ENCODE measurements at places on chromosomes 3 and 15. TPM values are rescaled to one million over a fixed set of nuclear protein-coding genes. Genes with fewer than 3 reads are reported as not detected.

CSPG5 gene
- 2.7 TPM for polyA plus RNA-seq

SKOR1 gene
- 0.03 TPM for polyA plus RNA-seq

SPSB4 gene
- polyA plus RNA-seq: 17.6 TPM

GRCh38 chr3:64987726-64988125 is 299.9 kb upstream of the ADAMTS9 start:
- H3K27me3 ChIP-seq: no peaks in the 10 kb centered on the region
- no peaks in the 10 kb centered on the region for H3K4me1 ChIP-seq
- no peak overlapping the region for H3K27ac ChIP-seq
- H3K4me3 ChIP-seq: no peak overlapping the region
- DNase-seq: no peak
- H3K36me3 ChIP-seq: no peaks in the 10 kb centered on the region

BFSP2 gene
- not detected for polyA plus RNA-seq

FAM174B gene
- 10.1 TPM for polyA plus RNA-seq

- no peaks in the 10 kb centered on the region for H3K4me1 ChIP-seq
- no peak overlapping the region for H3K4me3 ChIP-seq
- no peaks in the 10 kb centered on the region for H3K27me3 ChIP-seq
- no peak for DNase-seq
Observed at GRCh38 chr3:15450438-15451215, 23.2 kb downstream of the EAF1 start.

DNA sequence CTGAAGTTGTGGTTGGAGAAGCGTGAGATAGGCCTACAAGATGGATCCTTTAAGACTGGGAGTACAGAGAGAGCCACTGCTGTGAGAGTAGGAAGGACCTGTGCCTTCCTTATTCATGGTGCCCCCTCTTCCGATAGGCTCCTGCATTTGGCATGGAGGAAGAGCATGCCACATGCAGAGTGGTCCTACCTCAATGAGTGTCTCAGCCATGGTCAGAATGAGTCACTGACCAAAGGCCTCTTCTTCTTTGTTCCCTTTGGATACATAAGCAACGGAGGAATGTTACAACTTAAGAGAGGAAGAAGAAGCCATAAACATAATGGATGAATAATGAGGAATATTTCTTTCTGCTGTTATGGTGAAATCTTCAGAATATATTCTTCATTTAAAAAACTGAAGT is 681.2 kb upstream of the GRM7 start:
- no peak for DNase-seq
- no peak overlapping the region for H3K27ac ChIP-seq
- no peaks in the 10 kb centered on the region for H3K4me1 ChIP-seq
- H3K4me3 ChIP-seq: no peak overlapping the region
- no peaks in the 10 kb centered on the region for H3K27me3 ChIP-seq

- no peaks in the 10 kb centered on the region for H3K27me3 ChIP-seq
- H3K27ac ChIP-seq: no peak overlapping the region
- peaks cover 3% of the 10 kb centered on the region for H3K4me1 ChIP-seq
- no peak overlapping the region for H3K4me3 ChIP-seq
- H3K36me3 ChIP-seq: no peaks in the 10 kb centered on the region
- DNase-seq: no peak
Observed at GRCh38 chr3:67774676-67775075, 120.3 kb upstream of the SUCLG2 start.

DNA sequence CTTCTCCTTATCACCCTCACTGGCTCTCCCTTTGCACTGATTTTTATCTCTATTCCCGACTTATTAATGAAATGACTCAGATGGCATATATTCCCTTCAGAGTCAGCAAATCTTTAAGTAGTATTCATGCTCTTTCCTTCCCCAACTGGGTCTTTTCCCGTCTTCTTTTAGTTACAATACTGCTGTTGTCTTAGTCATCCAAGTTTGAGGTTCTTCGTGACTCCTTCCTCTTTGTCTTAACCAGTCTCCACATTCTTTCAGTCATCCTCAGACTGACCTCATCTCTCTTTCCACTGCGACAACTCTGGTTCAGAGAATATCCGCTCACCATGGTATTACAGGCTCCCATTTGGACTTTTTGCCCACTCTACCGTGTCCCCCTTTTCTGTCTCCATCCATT is 12.4 kb downstream of the WDR5B start:
- no peak overlapping the region for H3K4me3 ChIP-seq
- no peaks in the 10 kb centered on the region for H3K27me3 ChIP-seq
- no peak overlapping the region for H3K27ac ChIP-seq
- DNase-seq: no peak
- H3K4me1 ChIP-seq: no peaks in the 10 kb centered on the region
- H3K36me3 ChIP-seq: peaks cover 25% of the 10 kb centered on the region

GRCh38 chr3:139187154-139187553 is 142.5 kb upstream of the PRR23C start:
- no peaks in the 10 kb centered on the region for H3K4me1 ChIP-seq
- DNase-seq: no peak
- no peak overlapping the region for H3K4me3 ChIP-seq

- H3K36me3 ChIP-seq: no peaks in the 10 kb centered on the region
- H3K4me3 ChIP-seq: no peak overlapping the region
- H3K27ac ChIP-seq: no peak overlapping the region
- DNase-seq: no peak
- H3K27me3 ChIP-seq: no peaks in the 10 kb centered on the region
Observed at GRCh38 chr3:184985586-184985985, 167.3 kb downstream of the C3orf70 start.

GRCh38 chr15:59501597-59501996 is 63.6 kb downstream of the FAM81A start:
- H3K27me3 ChIP-seq: no peaks in the 10 kb centered on the region
- H3K27ac ChIP-seq: no peak overlapping the region
- H3K36me3 ChIP-seq: no peaks in the 10 kb centered on the region
- peak; percentile 63 for DNase-seq
- H3K4me3 ChIP-seq: no peak overlapping the region

CACNA2D2 gene
- 24.9 TPM for polyA plus RNA-seq

GOLGA6L4 gene
- 0.53 TPM for polyA plus RNA-seq

DNA sequence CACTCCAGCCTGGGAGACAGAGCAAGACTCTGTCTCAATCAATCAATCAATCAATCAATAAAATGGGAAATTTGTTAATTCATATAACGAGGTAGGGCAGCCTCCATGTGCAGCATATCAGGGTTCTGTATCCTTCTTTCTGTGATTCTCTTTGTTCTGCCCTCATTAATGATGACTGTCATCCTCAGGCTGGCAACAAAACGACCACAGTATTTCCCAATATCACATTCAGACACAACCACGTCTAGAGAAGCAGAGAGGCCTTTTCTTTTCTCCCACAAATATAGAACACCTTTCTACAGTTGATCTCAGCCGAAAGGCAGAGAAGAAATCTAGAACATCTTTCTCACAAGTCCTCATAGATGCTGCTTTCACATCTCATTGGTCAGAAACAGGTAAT is 11.2 kb downstream of the CEP19 start:
- H3K36me3 ChIP-seq: no peaks in the 10 kb centered on the region
- H3K4me3 ChIP-seq: no peak overlapping the region
- H3K27ac ChIP-seq: no peak overlapping the region
- no peaks in the 10 kb centered on the region for H3K27me3 ChIP-seq

DNA sequence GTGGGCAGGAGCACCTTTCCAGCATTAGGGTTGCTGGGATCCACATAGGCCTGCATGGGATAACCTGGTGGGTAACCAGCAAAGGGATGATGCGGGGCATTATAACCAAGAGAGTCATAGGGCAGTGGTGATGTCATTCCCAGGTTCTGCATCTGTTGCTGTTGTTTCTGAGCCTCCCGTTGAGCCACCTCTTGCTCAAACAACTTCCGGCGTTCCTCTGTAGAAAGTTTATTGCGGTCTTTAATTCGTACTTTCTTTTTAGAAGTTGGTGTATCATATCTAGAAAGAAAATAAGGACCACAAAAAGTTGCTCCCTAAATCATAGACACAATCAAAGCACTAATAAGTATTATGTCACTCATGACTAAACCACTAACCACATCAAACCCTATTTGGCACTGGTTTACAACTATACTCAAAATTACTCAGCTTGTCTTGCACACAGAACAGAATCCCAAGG is 77.8 kb downstream of the NBEAL2 start:
- H3K27ac ChIP-seq: no peak overlapping the region
- DNase-seq: no peak
- H3K36me3 ChIP-seq: peaks cover 5% of the 10 kb centered on the region
- no peaks in the 10 kb centered on the region for H3K27me3 ChIP-seq
- no peak overlapping the region for H3K4me3 ChIP-seq
- no peaks in the 10 kb centered on the region for H3K4me1 ChIP-seq

DNA sequence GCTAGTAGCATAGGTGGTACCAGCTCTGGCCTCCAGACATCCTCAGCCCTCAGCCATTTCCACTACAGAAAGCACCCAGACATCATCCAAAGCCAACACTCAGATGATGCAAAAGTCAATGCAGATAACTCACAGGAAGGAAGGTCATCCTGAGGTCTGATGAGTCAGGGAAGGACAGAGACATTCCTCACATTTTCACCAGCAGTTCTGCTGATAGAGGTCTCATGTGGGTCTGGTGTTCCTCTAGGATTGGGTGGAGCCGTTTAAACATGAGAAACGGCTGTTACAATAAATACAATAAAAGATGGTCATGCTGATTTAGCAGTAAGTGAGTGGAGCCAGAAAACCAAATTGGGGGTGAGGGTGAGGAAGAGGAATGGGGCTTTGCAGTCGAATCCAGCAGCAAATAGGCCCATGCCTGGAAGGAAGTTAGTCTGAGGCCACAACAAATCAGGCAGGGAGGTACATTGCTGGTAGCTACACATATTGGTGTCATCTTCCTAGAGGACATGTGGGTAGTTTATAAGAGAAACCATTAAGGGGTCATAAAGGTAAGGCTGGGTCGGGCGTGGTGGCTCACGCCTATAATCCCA is 33.3 kb upstream of the FLNB start:
- H3K36me3 ChIP-seq: no peaks in the 10 kb centered on the region
- H3K4me3 ChIP-seq: no peak overlapping the region
- H3K27me3 ChIP-seq: no peaks in the 10 kb centered on the region
- H3K4me1 ChIP-seq: no peaks in the 10 kb centered on the region
- DNase-seq: no peak

- H3K4me3 ChIP-seq: no peak overlapping the region
- H3K36me3 ChIP-seq: no peaks in the 10 kb centered on the region
- DNase-seq: no peak
- no peaks in the 10 kb centered on the region for H3K27me3 ChIP-seq
- H3K4me1 ChIP-seq: no peaks in the 10 kb centered on the region
Observed at GRCh38 chr3:26960382-26960781, 337.8 kb downstream of the LRRC3B start.

GRCh38 chr3:158794936-158795518 is 6.8 kb upstream of the MFSD1 start:
- no peaks in the 10 kb centered on the region for H3K27me3 ChIP-seq
- H3K36me3 ChIP-seq: no peaks in the 10 kb centered on the region
- DNase-seq: no peak
- H3K4me1 ChIP-seq: no peaks in the 10 kb centered on the region
- H3K4me3 ChIP-seq: no peak overlapping the region

GRCh38 chr15:70025413-70026296 is 72.1 kb downstream of the TLE3 start:
- H3K36me3 ChIP-seq: no peaks in the 10 kb centered on the region
- H3K4me1 ChIP-seq: peaks cover 3% of the 10 kb centered on the region
- DNase-seq: no peak
- H3K4me3 ChIP-seq: no peak overlapping the region
- no peak overlapping the region for H3K27ac ChIP-seq
- H3K27me3 ChIP-seq: no peaks in the 10 kb centered on the region

DPP8 gene
- polyA plus RNA-seq: 7.2 TPM

ERICH6 gene
- polyA plus RNA-seq: not detected

PLA2G4F gene
- not detected for polyA plus RNA-seq

- no peak overlapping the region for H3K27ac ChIP-seq
- no peak for DNase-seq
- H3K27me3 ChIP-seq: no peaks in the 10 kb centered on the region
- no peak overlapping the region for H3K4me3 ChIP-seq
- no peaks in the 10 kb centered on the region for H3K36me3 ChIP-seq
- H3K4me1 ChIP-seq: no peaks in the 10 kb centered on the region
Observed at GRCh38 chr3:87949189-87949878, 109.5 kb downstream of the CGGBP1 start.

DNA sequence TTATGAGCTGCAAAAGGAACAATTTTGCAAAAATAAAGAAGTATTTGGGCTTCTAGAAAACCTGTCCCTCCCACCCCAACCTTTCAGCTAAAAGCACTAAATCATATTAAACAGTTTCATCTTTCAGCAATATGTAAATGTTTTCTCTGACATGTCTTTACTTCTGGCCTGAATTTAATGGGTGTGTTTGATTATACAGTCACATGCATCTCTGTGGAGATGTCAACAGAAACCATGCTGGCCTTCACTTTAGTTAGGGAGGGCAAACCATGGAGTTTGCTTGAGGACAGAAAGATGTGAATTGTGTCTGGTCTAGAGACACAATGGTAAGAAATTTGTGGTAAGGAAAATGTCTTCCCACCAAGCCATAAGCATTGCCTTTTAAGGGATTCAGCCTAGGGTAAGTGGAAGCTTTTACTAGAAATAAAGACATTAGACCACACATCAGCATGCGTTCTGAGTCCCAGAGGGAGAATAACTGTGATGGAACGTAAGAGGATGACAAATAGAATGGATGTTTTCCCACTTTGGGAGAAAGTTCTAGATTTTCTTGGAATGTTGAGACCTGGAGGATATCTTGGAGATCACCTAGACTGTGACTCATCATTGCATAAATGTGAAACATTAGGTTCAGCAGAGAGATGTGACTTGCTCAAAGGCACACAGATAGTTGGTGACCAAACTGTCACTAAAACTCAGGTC is 68.9 kb downstream of the ST8SIA2 start:
- H3K4me1 ChIP-seq: no peaks in the 10 kb centered on the region
- no peaks in the 10 kb centered on the region for H3K27me3 ChIP-seq
- no peak overlapping the region for H3K4me3 ChIP-seq

DNA sequence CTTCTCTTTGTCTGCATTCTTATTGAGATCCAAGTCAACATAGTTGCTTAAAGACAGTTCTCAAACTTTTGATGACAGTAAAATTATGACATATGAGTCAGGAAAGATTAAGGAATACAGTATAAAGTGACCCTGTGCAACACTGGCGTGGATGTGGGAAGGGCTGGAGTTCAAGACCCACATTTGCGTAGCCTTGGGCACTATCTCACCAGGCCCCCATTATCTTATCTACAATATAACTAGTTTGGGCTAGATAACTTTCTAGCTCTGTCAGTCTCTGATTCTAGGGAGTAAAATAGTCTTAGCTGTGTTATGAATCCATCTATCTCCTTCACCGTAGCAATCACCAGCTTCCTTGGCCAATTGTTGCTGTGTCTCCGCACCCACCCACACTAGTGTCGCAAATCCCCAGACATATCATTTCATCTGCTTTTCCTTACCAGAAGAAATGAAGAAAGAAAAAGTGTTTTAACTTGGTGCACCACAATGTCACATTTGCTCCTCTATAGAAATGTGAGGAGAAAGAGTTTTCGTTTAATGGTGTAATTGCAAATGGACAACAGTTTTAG is 14.9 kb upstream of the TM4SF4 start:
- no peak for DNase-seq
- H3K36me3 ChIP-seq: no peaks in the 10 kb centered on the region
- H3K4me3 ChIP-seq: no peak overlapping the region
- no peaks in the 10 kb centered on the region for H3K27me3 ChIP-seq

- DNase-seq: no peak
- H3K4me3 ChIP-seq: no peak overlapping the region
- H3K36me3 ChIP-seq: no peaks in the 10 kb centered on the region
- no peaks in the 10 kb centered on the region for H3K4me1 ChIP-seq
- H3K27ac ChIP-seq: no peak overlapping the region
- H3K27me3 ChIP-seq: no peaks in the 10 kb centered on the region
Observed at GRCh38 chr15:22810033-22810852, 23.8 kb downstream of the NIPA1 start.
